ENCODE measurements at places on chromosomes 5 and 9. TPM values are rescaled to one million over a fixed set of nuclear protein-coding genes. Genes with fewer than 3 reads are reported as not detected.

Gene TPM2
- total RNA-seq: 5.5 TPM

Gene HRH2
- total RNA-seq: 12.3 TPM

Gene PCAT7
- total RNA-seq: not detected

Gene DMRT3
- total RNA-seq: not detected

Gene IL9
- 47.9 TPM for total RNA-seq

Gene BAAT
- 0.07 TPM for total RNA-seq

Gene DELE1
- total RNA-seq: 48.7 TPM

Gene MAP1B
- 0.16 TPM for total RNA-seq

Gene PCDHGA7
- total RNA-seq: not detected

Gene IFNK
- total RNA-seq: not detected

Gene SNCB
- 0.55 TPM for total RNA-seq

Gene FGD3
- total RNA-seq: 66.7 TPM

Gene PCDHA3
- not detected for total RNA-seq

Gene ALDOB
- not detected for total RNA-seq

Gene MEGF10
- total RNA-seq: not detected

Gene GFRA3
- not detected for total RNA-seq

Gene ANKRD18B
- 2.2 TPM for total RNA-seq

Gene HMCN2
- 0.05 TPM for total RNA-seq

Gene SMIM27
- 19.5 TPM for total RNA-seq

Gene LRSAM1
- 20.0 TPM for total RNA-seq

Gene NCS1
- total RNA-seq: 24.8 TPM

Gene LNPEP
- 46.7 TPM for total RNA-seq

Gene ZBTB34
- 4.2 TPM for total RNA-seq

Gene SGCD
- total RNA-seq: not detected

Gene NMUR2
- not detected for total RNA-seq
